ENCODE measurements at places on chromosomes 2 and 18.

DNA sequence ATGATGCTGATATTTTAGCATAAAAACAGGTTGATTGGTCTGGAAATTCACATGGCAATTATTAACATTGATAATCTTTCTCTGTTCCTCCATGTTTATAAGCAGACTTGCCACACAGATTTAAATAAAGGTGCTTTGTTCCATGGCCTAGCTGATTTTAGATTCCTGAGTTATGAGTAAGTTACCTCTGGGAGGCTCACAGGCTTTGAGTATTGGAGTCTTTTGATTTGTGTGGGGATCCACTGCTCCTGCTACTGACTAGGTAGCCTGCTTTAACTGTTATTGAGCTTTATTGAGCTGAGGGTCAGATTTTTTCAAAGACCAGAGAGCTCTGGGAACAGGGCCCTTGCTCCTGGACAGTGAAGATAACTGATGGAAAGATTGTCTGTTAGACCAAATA lies 166.1 kb downstream of the ANKRD30B start:
- no peak for DNase-seq

GRCh38 chr2:69097148-69097610 lies 84.2 kb downstream of the ANTXR1 start:
- DNase-seq, result no peak

GRCh38 chr2:179250095-179250494 lies 14.5 kb downstream of the SESTD1 start:
- no peak for DNase-seq

DNA sequence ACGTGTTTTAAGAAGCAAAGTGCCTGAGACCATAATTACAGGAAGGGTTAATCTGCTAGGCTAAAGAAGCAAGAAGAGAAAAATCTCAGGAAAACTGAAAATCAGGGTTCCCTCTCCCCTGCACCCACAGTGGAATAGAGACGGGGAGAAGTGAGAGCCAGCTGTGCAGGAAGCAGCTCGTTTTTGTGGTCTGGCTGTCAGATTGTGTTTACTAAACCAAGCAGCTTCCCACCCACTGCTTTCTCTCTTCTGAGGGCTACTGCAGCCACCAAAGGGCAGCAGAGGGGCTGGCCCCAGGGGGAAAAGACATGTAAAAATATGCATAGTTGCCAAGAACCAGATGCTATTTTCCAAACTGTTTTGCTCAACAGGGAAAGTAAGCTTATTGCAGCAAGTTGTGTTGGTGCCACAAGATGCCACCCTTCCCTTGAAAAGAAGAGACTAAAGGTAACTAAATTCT lies 72.6 kb upstream of the THUMPD2 start:
- peak; percentile 47 for DNase-seq

- peak; percentile 30 for DNase-seq
Measured at GRCh38 chr2:107635883-107636282, 190.8 kb upstream of the RGPD4 start.

- peak; percentile 11 for DNase-seq
Measured at GRCh38 chr18:11736656-11737055, 47.6 kb downstream of the GNAL start.

- DNase-seq, result no peak
Measured at GRCh38 chr2:187358531-187358930, 89.5 kb downstream of the CALCRL start.

- no peak for DNase-seq
Measured at GRCh38 chr18:2424420-2424819, 146.9 kb downstream of the METTL4 start.

DNA sequence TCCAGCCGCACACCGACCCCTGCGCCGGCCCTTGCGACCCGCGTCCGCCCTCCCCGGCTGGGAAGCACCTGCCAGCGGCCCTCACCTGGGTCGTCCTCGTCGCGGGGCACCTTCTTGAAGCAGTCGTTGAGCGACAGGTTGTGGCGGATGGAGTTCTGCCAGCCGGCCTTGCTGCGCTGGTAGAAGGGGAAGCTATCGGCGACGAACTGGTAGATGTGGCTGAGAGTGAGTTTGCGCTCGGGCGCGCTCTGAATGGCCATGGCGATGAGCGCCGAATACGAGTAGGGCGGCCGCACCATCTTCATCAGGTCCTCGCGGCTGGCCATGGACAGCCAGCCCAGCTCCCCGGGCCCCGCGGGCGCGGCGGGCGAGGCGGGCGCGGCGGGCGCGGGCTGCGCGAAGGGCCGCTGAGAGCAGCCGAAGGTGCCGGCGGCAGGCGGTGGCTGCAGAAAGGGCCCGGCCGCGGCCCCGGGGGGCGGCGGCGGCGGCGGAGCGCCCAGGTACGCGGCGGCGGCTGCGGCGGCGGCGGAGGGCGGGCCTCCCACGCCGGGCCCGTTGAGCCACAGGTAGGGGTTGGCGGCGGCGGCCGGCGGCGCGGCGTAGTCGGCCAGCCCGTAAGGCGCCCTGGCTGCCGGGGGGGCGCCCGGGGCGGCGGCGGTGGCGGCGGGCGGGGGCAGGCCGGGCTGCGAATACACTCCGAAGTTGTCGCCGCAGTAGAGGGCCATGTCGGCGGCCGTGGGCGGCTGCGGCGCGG lies 505 bp downstream of the FOXI3 start:
- peak; percentile 4 for DNase-seq

- DNase-seq, result peak; percentile 46
Measured at GRCh38 chr18:31741097-31741735, 19.5 kb downstream of the SLC25A52 start.

GRCh38 chr2:133885847-133886246 lies 317.6 kb upstream of the NCKAP5 start:
- DNase-seq, result no peak

DNA sequence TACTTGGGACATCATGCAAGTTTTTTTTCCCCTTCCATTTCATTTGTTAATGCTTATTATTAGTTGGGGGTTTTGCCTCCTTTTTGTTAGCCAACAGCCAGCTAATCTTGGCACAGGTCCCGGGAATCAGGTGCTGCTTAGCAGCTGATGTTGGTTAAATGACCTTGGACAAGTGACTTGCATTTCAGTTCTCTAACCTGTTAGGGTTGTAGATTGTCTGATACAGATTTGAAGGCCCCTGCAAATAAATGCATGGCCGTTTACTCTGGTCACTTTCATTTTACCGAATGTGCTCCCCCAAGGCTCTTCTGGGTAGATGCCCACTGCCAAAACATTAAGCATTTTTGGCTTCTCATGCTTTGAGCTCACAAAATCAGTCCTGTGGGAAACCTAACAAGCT lies 120.9 kb downstream of the SPTBN1 start:
- DNase-seq, result no peak
